ENCODE measurements at places on chromosomes 12 and 14.
A peak's percentile ranks its signal among the peaks of the same experiment; 100 is the strongest.

- DNase-seq, result peak; percentile 82
Measured at GRCh38 chr14:49959822-49960408, 67.0 kb downstream of the ARF6 start.

GRCh38 chr12:29781188-29781587 is 2.6 kb downstream of the TMTC1 start:
- DNase-seq, result no peak

DNA sequence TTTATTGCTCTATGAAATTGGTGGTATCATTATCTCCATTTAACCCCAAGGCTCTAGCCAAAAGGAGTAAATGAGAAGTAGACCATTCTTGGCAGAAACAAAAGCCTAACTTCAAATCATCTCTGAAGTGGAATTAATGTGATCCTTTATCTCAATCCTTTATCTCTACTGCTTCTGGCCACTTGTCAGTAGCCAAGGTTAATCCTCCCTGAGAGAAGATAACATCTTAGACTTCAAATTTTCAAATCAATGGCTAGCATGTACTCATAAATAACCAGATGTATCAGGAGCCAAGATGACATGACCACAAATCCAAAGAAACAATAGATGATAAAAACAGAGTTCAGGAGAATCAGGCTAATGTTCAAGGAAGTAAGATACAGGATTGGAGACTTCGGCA is 123.1 kb upstream of the RASSF8 start:
- no peak for DNase-seq

DNA sequence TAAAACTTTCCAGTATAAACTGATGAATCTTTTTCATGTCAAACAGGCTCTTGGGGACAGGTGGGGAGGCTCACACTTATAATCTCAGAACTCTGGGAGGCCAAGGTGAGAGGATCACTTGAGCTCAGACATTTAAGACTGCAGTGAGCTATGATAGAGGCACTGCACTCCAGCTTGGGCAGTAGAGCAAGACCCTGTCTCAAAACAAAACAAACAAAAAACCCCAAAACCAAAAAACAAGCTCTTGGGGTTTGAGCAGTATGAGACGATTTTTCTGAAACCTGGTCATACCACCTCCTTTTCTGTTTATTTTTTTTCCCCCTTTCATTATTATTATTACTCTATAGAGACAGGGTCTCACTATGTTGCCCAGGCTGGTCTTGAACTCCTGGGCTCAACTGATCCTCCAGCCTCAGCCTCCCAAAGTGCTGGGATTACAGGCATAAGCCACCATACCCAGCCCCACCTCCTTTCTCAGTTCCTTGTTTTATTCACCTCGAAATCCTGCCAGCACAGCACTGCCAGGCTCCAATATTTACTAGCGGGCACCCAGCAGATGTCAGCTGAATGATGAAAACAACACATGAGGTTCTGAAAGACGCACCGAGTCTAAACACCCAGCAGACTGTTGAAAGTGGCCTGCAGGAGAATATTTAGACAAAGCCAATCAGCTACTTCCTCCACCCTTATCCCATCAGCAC is 19.5 kb upstream of the CDK17 start:
- DNase-seq, result no peak

GRCh38 chr12:20508359-20508758 is 140.0 kb downstream of the PDE3A start:
- no peak for DNase-seq

DNA sequence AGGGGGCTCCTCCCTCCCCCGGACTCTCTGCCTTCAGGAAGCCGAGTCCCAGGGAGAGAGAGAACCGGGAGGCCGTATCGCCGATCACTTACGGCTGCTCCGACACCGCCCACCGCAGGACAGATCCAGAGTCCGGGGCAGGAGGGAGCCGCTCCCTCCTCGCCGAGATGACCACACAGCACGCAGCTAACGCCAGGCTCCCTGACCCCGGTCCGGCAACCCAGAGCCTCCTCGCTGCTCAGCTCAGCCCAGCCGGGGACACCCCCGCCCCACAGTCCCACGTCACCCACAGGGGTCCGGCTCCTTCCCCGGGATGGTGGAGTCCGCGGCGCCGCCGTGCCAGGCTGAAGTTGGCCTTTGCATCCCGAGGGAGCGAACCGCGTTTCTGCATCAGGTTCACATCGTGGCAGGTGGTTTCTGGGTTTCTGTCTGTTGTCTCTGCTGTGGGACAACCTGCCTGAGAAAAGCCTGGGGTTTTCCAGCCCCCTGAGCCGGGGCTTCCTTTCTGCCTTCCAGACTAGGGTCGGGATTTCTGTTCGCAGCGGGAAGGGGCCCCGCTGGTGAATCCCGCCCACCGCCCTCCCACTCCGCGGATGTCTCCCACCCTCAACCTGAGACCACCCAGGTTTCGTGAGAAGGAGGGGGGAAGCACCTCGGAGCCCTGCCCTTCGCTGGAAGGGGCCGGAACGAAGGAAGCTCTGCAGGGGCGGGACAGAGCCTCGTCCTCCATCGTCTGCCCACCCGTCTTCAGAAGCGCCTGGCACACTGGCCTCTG is 61.2 kb downstream of the NOC4L start:
- DNase-seq, result no peak

GRCh38 chr12:24172773-24173066 is 223.2 kb upstream of the SOX5 start:
- DNase-seq, result no peak

GRCh38 chr12:124057691-124058090 is 84.7 kb downstream of the ZNF664 start:
- no peak for DNase-seq

DNA sequence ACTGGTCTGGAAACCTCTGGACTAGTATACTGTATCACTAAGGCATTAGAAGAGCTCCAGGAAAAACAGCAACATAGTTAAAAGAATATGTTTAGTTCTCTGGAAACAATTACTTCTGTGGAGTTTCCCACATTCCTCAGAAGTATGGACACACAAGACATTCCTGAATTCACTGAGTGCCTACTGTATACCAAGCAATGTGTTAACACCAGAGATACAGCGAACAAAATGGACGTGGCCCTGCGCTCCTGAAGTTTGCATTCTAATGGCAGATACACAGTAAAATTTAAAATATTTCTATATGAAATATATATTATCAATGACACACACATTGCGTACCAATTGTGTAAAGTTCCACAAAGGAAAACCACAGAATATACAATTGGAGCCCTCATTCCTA is 1.1 kb downstream of the ANGEL1 start:
- no peak for DNase-seq

DNA sequence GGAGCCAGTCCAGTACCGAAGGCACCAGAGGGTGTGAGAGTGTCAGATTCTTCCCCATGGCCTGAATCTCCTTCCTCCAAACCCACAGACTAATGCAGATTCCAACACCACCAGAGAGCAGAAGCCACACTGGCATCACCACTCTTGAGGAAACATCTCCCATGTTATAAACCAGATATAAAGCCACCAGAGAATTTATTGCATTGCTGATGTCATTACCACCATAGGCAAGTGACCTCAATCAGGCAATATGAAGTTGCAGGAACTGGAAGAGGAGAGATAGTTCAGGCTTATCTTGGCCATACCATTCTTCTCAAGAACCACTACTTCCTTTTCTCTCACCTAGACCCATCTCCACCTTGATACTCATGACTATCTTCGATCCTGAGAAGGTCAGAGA is 653.4 kb downstream of the TMEM121 start:
- no peak for DNase-seq

DNA sequence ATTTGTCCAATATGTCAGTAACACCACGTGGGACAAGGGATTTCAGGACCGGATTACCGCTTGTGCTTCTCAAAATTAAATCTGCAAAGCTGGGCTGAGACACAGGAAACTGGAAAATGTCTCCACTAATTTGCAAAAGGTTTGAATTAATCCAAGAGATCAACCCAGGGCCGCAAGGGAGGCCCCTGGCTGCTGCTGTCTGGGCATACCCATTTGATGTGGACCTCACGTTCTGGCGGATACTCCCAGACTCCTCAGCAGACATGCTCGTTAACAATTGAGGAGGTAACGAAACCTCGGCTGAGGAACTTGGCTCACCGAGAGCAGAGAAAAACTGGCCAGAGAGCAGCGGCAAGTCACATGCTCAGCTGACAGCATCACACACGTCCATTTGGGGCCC is 180.6 kb downstream of the SLC15A4 start:
- DNase-seq, result no peak

GRCh38 chr12:64034901-64035576 is 187.1 kb downstream of the KICS2 start:
- no peak for DNase-seq

- DNase-seq, result no peak
Measured at GRCh38 chr14:36901861-36902260, 240.2 kb downstream of the PAX9 start.

DNA sequence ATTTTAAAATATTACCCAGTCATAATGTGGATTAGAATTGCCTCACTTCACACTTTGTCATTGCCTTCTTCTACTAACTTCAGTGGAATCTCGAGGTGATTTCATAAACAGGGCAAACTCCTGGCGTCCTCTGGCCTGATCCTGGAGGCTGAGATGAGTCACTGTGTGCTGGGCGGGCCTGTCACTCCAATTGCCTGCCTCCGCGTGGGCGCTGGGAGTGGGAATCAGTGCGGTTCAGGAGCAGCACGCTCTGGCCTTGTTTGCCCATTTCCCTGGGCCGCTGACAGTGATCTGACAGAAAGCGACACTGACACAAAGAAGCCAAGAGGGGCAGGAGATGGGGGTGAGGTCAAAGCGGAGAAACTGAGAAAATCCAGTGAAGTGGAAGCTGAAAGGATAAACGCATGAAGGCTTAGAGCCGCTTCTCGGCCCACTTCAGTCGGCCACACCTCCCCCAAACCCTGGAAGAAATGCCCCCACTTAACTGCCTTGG is 29.7 kb downstream of the LGR5 start:
- no peak for DNase-seq

GRCh38 chr14:90533591-90534021 is 136.8 kb downstream of the CALM1 start:
- no peak for DNase-seq

GRCh38 chr12:101876861-101877805 is at the start of gene DRAM1:
DRAM1 (plus strand) TSS chr12:101877580; CDS start chr12:101877790, 210 bp downstream.
- DNase-seq, result peak; percentile 67

DNA sequence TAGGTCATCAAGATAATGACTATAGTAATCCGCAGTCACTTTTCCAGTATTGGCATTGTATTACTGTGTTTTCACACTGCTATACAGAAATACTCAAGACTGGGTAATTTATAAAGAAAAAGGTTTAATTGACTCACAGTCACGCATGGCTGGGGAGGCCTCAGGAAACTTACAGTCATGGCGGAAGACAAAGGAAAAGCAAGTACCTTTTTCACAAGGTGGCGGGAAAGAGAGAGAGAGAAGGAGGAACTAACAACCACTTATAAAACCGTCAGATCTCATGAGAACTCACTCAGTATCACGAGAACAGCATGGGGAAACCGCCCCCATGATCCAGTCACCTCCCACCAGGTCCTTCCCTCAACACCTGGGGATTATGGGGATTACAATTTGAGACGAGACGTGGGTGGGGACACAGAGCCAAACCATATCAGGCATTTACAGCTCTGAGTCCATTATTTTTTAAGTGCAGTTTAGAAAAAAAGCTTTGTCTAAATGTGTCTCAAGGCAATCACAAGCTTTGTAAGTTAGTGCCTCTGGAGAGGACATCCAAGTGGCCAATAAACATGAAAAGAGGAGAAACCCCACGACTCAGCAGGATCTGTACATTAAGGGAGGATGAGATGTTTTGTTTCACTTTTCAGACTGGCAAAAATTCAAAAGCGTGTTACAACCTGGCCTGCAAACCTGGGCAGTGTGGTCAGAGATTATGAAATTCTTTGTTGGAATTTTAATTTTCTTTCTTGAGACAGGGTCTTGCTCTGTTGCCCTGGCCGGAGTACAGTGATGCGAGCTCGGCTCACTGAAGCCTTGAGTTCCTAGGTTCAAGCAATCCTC is 82.0 kb downstream of the DNAH10 start:
- DNase-seq, result no peak

GRCh38 chr14:37816135-37816534 is 220.7 kb downstream of the TTC6 start:
- no peak for DNase-seq

GRCh38 chr12:45388545-45388944 is 172.7 kb downstream of the ANO6 start:
- no peak for DNase-seq

- no peak for DNase-seq
Measured at GRCh38 chr12:56299308-56299852, 750 bp downstream of the CS start.

GRCh38 chr14:30974628-30975027 is 50.8 kb upstream of the AP4S1 start:
- no peak for DNase-seq

- DNase-seq, result no peak
Measured at GRCh38 chr12:97790281-97790680, 327.7 kb downstream of the RMST start.

DNA sequence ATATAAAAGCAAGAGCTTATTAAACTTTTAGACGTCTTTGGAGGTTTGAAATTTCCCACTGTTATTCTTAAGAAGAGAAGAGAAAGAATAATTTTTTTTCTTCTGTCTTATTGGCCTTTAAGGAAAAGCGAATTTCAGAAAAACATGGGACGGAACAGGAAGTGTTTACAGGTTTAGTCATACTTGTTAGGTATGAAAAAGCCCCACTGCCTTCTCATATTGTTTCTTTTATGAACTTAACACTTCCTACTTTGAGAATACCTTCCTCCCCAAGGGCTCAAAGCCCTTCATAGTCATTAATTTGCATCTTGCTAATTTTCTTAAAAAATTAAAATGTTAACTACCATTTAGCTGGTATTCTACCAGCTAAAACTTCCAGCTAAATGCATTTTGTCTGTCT is 82.0 kb downstream of the ETV6 start:
- no peak for DNase-seq

DNA sequence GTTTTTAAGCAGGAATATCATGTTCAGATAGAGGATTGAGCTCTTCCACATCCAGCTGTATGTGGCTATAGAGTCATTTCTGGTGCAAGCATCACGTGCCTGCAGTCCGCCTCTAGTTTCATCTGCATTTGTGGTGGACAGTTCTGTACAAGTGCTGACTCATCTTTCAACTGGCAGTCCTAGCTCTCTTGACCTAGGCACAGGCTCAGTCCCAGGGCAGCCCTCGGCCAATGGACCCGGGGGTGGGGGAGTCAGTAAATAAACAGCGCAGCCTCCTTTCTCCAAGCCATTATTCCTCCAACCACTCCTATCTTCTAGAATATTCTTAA is 41.8 kb upstream of the FRMD6 start:
- DNase-seq, result no peak

DNA sequence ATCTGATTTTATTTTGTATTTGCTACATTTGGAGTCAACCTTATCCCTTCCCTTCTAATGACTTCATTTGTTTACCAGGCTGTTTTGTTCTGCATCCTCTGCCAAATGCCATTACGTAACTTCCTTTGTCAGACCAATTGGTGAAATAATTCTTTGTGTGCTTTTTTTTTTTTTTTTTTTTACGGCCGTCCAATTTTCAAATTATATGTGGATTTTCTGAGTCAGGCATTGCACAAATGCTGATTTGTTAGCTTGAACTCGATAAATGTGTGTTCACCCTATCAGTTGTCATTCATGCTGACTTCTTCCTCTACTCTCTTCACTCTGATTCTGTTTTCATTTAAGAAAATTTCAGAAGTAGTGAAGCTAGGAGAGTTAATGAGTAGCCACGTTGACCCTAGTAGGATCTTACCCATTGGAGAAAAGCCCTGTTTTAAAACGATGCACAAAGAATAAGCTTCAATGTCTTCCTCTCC is 386.2 kb downstream of the DIO2 start:
- DNase-seq, result no peak

GRCh38 chr12:120468325-120468820 is 1.2 kb downstream of the SRSF9 start:
- DNase-seq, result no peak

All from GM12864 (cell line).